ENCODE measurements at places on chromosomes 5 and 9.

DNA sequence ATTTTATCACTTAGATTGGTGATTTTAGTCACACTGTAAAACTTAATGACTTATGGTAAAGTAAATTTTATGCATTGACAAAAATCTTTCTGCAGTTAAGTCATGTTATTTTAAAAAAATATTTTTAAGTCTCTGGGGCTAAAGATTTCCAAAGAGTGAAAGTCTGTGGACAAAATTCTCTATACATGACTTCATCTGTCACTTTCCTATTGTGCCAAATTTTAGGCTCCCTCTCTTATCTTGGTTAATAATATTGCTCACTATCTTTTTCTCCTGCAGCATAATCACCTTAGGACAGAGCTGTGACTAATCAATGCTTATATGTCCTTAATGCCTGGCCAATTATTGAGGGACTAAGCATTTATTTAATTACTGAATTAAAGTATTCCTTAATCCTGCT is 15.2 kb downstream of the LURAP1L start:
- no peak for DNase-seq

GRCh38 chr5:42586625-42587024 is 163.4 kb downstream of the GHR start:
- DNase-seq = peak; percentile 74

GRCh38 chr5:158832096-158832685 is 267.5 kb downstream of the EBF1 start:
- DNase-seq = no peak

GRCh38 chr9:95938724-95939123 is 63.2 kb downstream of the ERCC6L2 start:
- no peak for DNase-seq

GRCh38 chr9:114491430-114492003 is 13.8 kb downstream of the WHRN start:
- DNase-seq = no peak

DNA sequence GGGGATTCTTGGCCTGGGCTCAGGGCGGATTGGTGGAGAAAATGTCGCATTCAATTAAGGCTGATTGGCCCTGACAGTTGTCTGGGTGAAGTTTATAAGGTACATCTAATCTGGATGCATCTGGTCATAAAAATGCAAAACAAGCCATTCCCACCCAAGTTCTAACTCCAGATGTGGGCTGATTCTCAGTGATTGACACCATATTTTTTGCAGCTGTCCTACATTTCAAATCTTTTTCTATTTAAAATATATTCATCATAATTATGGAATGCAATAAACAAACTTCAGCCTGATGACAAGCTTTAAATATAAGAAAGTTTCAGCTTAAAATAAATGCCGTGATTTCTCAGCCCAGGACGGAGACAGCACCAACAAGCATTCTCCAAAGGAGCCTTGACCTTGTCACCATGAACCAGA is 146.4 kb upstream of the SMIM23 start:
- DNase-seq = no peak

DNA sequence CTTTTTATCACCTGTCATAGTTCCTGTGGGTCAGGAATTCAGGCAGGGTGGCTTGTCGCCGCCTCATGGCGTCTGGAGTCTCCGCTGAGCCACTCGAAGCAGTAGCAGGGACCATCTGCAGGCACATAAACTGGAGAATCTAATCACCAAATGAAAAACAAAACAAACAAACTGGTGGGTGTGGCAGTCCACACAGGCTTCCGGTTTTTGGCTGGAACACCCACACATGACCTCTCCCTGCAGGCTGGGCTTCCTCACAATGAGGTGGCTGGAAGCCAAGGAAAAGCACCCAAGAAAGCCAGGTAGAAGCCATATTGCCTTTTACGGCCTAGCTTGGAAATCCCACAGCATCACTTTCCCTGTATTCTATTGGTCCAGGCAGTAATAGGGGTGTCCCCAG is 197.0 kb downstream of the SYK start:
- no peak for DNase-seq

DNA sequence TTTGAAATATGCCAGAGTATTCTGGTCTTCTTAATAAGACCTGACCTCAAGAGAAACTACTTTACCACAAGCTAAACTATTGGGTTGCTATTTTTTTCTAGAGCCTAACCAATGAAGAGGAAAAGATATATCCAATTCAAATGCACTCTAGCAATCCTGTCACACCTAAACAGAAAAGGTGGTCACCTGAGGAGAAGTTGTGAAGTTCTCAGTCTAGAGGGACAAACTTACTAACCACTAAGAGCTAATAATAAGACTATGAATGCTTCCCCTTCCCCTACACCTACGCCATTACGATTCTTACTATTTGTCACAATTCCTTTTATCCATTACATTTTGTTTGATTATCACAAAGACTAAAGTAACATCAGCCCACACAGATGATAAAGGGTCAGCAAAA is 29.7 kb downstream of the RLN2 start:
- no peak for DNase-seq

- DNase-seq = no peak
These were observed 12.9 kb upstream of the RHOBTB3 start for GRCh38 chr5:95718203-95718602.

DNA sequence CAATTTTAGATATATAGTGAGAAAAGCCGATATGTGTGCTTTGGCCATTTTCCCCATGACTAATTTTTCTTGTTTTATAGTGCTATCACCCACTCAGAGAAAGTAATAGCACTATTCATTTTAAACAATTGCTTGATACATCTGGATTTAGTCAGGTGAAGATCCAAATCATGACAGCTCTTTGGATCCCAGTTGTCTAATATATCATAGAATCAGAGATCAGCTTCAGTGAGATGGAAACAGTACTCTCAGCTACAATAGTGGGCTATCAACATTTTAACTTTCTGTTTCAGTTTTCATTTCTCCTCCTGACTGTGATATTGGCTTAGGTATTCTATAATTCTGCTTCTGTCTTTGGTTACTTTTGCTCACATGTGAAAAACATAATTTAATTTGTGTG is 38.7 kb downstream of the VCAN start:
- no peak for DNase-seq

- DNase-seq = no peak
These were observed 63.6 kb downstream of the SUSD1 start for GRCh38 chr9:112111461-112111860.

- no peak for DNase-seq
These were observed 249.6 kb downstream of the IZUMO3 start for GRCh38 chr9:24296124-24296523.

DNA sequence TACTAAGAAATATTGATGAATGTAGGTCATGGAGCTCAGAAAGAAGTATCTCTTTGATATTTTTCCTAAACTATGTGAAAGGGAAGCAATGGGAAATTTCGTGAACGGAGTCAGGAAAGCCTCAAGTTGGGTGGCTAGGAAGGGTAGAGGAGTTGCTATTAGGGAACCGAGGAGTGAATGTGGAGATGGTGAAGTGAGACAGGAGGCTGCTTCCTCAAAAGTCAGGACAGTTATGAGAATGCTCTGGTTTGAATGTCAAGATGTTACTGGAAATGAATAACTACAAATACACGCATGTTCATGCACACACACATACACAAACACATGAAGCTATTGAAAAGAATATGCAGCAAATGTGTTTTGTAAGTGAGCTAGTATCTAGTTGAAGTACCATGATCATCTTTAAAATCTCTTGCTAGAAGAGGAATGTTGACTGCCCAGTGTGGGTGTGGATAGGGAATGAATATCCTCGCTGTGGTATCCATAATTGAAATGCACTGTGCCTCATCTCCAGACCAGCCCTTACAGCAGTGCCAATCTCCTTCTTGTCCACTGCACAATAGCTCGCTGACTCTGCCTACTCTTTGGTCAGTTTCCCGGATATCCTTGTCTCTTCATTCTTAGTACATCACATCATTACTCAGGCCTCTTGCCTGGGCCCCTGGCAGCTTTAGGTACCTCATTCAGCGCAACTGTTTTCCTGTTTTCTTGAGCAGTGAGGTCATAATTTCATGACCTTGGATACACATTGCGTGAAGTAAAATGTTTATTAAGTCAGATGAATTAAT is 21.9 kb upstream of the PDCD1LG2 start:
- no peak for DNase-seq

DNA sequence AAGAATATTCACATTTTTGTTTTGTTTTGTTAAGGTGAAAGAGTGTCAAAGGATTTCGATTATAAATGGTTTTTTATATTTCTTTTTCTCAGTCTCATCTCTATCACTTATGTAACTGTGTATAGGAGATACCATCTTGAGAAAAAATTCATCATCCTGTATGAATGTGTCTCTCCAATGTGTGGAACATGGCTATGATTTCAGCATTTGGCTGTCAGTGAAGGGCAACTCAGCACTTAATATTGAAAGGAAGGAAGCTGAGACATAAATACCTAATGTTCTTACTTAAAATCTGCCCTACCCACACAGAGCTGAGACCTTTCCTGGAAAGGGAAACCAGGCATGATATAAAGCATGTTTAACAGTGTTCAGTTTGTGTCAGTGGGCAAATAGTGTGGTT is 474.2 kb upstream of the RIOK2 start:
- DNase-seq = no peak

- DNase-seq = no peak
These were observed 385.1 kb downstream of the SEMA5A start for GRCh38 chr5:9160747-9161146.

DNA sequence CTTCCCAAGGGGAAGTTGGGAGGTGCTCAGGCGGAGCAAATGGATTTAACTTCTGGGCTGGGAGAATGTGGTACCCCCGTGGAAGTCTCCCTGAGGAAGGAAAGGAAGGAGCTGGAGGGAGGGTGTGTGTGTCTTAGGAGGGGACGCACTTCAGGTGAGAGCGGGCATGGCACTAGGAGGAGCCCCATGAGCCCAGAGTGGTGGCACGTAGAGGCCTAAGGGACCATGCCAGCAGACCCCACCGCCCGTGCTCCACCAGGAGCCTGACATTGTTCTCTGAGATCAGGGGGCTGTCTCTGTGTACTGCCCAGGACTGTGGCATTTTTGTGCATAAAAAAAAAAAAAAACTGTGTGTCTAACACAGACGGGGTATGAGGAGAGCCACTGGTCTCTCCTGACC is 18.5 kb upstream of the AHRR start:
- DNase-seq = no peak

- DNase-seq = peak; percentile 58
These were observed 29.9 kb downstream of the CD180 start for GRCh38 chr5:67166460-67167285.

GRCh38 chr5:155303120-155303519 is 289.6 kb downstream of the KIF4B start:
- no peak for DNase-seq

DNA sequence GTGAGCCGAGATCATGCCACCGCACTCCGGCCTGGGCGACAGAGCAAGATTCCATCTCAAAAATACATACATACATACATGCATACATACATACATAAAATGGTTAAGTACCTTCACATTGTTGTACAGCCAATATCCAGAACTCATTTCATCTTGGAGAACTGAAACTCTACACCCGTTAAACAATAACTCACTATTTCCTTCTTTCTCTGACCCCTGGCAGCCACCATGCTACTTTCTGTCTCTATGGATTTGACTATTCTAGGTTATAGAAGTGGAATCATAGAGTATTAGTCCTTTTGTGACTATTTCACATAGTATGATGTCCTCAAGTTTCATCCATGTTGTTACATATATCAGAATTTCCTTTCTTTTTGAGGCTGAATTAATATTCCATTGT is 9.6 kb upstream of the KIF27 start:
- no peak for DNase-seq

DNA sequence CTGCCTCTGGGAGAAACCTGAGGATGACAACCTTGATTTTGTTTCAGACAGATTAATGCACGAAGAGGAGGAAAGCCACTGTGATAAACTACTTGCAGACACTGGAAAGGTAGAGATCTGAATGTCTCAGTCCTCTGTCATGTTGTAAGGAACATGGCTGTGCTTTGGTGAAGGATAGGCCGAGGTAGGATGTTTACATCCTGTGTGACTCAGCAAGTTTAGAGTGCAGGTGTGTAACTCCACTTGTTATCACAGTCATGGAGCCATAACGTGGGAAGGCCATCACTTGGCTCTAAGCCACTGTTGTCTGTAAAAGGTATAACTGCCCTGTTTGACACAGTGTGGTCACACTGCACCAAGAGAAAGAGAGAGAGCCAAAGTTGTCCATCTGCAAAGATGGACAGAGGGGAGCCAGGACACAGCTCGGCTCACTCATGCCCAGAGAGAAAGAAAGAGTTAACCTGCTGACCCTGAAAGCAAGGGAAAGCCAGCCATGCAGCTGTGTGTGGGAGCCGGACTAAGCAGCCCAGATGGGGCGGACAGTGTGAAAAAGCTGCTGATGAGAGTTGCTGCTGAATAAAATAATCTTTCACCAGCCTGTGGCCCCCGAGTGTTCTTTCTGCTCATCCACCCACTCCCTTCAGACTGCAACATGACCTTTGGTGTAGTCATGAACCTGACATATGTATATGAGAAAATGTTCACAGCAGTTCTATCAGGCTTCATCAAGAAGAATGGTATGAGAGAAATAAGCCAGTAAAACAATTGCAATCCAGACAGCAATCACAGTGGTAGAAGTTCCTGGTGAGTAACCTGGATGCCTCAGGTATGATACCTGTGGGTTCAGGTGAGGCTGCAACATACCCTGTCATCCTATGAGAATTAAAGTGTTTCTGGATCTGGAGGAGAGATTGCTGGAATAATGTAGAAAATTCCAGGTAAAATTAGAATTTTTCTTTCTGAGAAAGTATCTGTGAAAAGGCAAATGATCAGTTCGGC is 115.9 kb downstream of the TARS1 start:
- DNase-seq = no peak

DNA sequence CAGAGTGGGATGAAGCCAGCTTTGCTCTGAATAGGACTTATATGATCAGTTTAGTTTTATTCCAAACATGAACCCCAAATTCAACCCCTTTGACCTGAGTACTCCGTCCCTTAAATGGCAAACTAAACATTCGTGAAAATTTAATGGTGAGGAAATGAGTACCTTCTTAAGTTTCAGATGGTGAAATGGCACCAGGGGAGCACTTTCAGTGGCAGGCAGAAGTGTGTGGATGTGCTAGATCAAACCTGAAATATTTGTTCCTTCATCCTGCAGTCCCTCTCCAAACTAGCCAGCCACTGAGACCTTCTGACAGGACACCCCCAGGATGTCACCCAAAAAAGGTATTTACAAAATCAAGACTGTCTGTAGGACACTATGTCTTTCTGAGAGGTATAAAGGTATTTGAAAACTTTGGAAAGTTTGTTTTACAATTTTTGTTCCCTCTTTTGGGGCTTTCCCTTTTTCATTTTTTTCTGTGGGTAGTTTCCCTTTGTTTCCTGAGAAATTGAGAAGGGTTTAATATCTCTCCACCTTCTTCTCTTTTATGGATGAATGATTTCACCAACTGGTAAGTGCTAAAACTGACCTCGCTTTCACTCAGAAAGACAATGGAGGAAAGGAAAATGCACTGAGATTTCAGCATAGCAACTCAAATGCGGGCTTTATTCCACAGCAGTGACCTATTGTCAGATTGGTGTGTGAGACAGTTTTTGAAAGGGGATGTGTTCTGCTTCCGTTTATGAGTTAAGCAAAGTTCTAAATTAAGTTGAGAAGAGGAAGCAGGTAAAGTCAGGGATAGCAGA is 127.1 kb downstream of the TMC1 start:
- DNase-seq = no peak

GRCh38 chr9:91060520-91061343 is 259.1 kb downstream of the SYK start:
- DNase-seq = no peak

- no peak for DNase-seq
These were observed 1452.2 kb upstream of the ACO1 start for GRCh38 chr9:30932226-30932625.

GRCh38 chr9:120711841-120712538 is 2.3 kb downstream of the MEGF9 start:
- DNase-seq = no peak
